ENCODE measurements at places on chromosomes 5 and 9. TPM values are rescaled to one million over a fixed set of nuclear protein-coding genes. Genes with fewer than 3 reads are reported as not detected.

DNA sequence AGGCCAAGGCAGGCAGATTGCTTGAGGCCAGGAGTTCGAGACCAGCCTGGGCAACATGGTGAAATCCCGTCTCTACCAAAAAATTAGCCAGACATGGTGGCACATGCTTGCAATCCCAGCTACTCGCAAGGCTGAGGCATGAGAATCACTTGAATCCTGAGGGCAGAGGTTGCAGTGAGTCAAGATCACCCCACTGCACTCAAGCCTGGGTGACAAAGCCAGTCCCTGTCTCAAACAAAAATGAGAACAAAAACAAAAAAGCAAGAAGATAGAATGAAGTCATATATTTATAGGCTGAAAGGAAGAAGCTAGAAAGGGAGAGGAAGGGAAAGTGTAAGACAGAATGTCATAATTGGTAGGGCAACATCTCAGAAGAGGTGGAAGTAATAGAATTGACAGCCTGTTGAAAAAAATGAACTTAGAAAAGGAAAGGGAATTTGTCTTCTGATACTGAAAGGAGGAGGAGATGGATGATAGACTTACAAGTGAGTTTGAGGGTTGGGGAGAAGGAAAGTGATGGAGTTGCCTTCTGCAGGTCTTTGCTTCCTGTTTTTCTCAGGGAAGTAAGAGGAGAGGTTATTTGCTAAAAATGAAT, 32.2 kb downstream of the CARD6 start:
- no peak for DNase-seq

DNA sequence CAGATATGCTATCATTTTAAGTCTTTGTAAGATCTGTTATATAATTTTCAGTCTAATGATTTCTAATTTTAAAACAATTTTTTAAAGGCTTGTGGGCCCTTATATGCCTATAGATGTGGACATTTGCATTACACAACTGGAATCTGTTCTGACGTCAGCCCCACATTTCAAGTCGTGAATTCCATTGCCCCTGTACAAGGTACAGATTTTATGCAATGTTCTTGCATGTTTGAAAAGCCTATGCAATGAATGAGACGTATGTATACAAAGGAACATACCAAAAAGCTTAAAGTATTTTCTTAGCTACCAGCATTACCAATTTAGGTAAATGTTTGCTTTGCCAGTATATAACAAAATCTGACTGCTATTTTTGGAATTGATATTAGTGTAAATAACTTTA, 77.2 kb downstream of the ITGA1 start:
- DNase-seq = no peak

DNA sequence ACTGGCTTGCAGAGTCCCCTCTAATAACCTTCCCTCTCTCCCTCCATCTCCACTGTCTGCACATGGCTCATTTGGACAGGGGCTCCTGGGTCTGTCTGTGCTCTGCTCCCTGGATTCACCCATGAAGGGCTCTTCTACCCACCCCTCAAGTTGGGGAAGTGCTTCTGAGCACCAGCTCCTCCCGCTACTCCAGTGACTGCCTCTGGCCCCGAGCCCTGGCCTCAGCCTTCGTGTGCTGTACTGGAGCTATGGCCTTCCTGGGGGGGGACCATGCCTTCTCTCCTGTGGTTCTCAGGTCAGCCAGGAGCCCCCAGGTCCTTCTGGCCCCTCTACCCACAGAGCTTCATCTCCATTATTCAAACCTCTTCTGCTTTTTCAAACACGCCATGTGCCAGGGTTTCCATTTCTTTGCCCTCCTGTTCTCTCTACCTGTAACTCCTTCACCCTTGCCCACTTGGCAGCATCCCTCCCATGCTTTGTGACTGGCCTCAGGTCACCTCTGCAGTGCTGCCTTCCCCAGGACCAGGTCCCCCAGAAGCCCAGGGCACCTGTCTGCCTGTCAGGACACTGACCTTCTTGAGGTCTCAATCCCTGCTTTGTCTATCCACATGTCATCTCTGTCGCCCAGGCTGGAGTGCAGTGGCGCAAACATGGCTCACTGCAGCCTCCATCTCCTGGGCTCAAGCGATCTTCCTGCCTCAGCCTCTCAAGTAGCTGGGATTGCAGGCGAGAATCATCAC, 9.5 kb downstream of the SH3PXD2B start:
- DNase-seq = no peak

- peak; percentile 52 for DNase-seq
Observed at GRCh38 chr9:70802206-70802605, 319.2 kb downstream of the TRPM3 start.

DNA sequence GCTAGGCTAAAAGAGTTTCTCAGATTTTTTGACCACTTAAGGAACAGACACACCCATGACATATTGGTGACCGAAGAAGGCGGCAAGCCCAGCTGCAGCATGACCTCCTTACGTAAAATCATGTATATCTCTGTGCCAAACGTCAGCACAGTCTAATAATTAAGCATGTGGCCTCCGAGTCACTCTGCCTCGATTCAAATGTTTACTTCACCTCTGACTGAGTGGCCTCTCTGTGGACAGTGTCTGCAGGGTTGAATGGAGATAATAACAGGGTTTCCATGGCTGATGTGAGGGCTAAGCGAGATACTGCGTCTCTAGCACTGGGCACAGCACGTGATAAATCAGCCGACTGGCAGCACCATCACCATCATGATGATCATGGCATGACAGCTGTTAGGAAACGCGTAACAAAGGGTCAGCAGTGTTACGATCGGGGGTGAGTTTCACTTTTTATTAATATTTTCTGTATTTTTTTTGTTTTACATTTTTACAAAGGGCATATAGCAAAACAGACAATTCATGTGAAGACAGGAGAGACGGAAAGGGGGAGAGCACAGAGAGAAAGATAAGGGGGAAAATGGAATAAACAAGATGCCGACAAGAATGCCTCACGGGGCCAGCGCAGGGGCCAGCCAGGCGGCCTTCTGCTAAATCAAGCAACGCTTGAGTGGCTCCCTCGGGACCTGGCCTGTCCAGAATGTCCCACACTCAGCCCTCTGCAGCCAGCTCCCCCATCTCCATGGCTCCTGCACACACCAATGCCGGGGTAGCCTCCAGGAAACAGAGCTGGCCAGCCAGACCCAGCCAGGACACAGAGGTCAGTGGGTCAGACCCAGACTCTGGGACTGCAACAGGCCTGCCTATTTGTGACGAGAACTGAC, 60.3 kb downstream of the ADAMTS2 start:
- no peak for DNase-seq

DNA sequence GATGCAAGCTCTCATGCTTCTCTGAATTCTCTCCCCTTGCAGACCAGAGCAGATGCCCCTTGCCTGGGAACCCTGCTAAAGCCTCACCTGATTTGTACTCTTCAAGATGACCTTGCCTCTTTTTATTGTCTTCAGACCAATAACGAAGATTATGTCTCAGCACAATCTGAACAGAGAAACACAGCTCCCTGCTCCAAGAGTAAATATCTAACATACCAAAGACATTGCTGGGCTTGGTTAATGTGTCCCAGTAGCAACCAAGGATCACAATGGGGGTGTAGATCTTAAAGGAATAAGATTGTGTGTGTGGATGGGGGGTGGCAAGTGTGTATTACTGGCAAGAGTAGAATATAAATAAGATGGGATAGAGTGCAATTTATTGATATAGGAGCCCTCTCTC, 67.6 kb upstream of the LHFPL2 start:
- DNase-seq = no peak

The EGFLAM gene
- polyA plus RNA-seq = 5.6 TPM

The TAF11L5 gene
- not detected for polyA plus RNA-seq

The ZDHHC11B gene
- 0.05 TPM for polyA plus RNA-seq

Measured in BJ (cell line).